Small intestine (tissue), 16 donors: ENCODE measurements at places on chromosomes 7 and 10. TPM values are rescaled to one million over a fixed set of nuclear protein-coding genes. Genes with fewer than 3 reads are reported as not detected.

DNA sequence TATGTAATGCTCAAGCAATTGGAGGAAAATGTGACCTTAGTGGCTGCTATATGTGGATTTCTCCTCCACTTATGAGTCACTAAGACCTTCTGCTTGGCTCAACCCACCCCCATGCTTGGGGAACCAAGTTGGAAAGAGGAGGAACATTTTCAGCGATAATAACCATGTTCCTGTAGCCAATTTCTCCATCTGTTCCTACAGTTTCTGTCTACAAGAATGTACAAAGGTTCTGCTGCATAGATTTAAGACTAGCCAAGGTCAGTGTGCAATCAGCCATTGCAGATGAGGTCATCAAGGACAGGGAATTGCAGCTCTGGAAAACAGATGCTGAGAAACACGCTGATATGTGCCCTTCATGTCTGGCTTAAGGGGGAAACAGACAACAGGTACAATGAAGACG, 5.6 kb upstream of the NRCAM start:
- H3K27ac ChIP-seq = no peak overlapping the region
- no peaks in the 10 kb centered on the region for H3K36me3 ChIP-seq
- H3K27me3 ChIP-seq = peaks cover 4% of the 10 kb centered on the region
- H3K4me3 ChIP-seq = no peak overlapping the region
- H3K4me1 ChIP-seq = no peaks in the 10 kb centered on the region
- no peak for DNase-seq

FAM25G gene
- polyA plus RNA-seq = 272 TPM

- H3K27ac ChIP-seq = no peak overlapping the region
- no peaks in the 10 kb centered on the region for H3K4me1 ChIP-seq
- no peak overlapping the region for H3K4me3 ChIP-seq
- no peaks in the 10 kb centered on the region for H3K27me3 ChIP-seq
- H3K36me3 ChIP-seq = peaks cover 3% of the 10 kb centered on the region
Observed at GRCh38 chr10:121880895-121881294, 46.9 kb downstream of the ATE1 start.

OR2AE1 gene
- 0.09 TPM for polyA plus RNA-seq

DNA sequence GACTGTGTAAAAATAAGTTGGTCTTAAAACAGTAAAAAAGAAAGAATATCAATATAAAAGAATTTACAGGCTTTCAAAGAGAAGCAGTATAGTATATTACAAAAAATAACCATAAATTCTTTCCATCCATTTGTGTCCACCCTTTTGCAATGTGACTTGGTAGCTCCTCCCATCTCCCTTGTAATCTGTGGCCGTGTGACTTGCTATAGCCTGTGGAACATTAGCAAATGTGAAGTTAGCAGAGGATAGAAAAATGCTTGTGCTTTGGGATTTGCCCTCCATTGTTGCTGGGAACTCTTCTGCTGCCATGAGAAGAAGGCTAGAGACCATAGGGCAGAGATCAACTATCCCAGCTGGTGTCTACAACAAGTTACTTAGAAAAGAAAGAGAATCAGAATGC, 30.2 kb downstream of the KLHL7 start:
- no peak overlapping the region for H3K27ac ChIP-seq
- no peaks in the 10 kb centered on the region for H3K4me1 ChIP-seq
- peak; percentile 3 for DNase-seq
- no peaks in the 10 kb centered on the region for H3K27me3 ChIP-seq
- no peaks in the 10 kb centered on the region for H3K36me3 ChIP-seq

DNA sequence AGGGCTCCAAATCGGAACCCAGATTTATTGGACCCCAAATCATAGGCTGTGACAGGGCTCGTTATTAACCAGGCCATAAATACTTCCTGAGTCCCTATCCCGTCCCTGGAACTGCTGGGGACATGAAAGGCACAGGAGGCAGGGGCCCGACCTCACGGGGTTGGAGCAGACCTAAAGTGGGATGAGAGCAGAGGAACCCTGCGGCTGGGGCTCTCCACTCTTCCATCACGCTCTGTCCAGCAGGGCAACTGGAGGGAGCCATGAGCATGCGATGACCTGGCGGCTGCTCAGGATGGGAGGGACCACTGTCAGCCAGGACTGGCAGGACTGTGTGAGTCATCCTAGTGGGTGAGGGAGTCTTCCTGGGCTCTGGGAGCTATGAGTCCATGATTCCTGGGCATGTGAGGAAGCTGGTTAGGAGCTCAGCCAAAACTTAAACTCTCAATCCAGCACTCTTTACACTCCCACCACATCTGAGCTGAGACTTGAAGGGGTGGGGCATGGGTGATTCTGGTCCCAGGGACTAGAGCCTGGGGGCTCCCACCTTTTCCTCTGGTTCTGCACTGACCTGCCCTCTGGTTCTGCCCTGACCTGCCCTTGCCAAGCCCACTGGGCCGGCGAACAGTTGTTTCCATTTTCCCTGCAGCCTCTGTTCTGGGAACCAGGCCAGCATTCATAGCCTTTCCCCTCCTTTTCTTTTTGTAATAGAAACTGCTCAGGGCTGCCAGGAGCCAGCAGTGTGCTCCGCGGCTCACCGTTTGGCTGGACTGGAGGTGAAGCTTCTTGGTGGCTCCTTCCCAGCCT, 47.1 kb downstream of the SYPL1 start:
- DNase-seq = peak; percentile 88
- no peaks in the 10 kb centered on the region for H3K27me3 ChIP-seq
- H3K27ac ChIP-seq = peak overlapping the region; percentile 16
- peak overlapping the region; percentile 1 for H3K4me3 ChIP-seq
- no peaks in the 10 kb centered on the region for H3K36me3 ChIP-seq

TMEM213 gene
- not detected for polyA plus RNA-seq

- peaks cover 14% of the 10 kb centered on the region for H3K4me1 ChIP-seq
- H3K36me3 ChIP-seq = no peaks in the 10 kb centered on the region
- H3K4me3 ChIP-seq = peak overlapping the region; percentile 55
- H3K27ac ChIP-seq = no peak overlapping the region
Observed at GRCh38 chr10:100008708-100009282, 952 bp downstream of the DNMBP start.

DNA sequence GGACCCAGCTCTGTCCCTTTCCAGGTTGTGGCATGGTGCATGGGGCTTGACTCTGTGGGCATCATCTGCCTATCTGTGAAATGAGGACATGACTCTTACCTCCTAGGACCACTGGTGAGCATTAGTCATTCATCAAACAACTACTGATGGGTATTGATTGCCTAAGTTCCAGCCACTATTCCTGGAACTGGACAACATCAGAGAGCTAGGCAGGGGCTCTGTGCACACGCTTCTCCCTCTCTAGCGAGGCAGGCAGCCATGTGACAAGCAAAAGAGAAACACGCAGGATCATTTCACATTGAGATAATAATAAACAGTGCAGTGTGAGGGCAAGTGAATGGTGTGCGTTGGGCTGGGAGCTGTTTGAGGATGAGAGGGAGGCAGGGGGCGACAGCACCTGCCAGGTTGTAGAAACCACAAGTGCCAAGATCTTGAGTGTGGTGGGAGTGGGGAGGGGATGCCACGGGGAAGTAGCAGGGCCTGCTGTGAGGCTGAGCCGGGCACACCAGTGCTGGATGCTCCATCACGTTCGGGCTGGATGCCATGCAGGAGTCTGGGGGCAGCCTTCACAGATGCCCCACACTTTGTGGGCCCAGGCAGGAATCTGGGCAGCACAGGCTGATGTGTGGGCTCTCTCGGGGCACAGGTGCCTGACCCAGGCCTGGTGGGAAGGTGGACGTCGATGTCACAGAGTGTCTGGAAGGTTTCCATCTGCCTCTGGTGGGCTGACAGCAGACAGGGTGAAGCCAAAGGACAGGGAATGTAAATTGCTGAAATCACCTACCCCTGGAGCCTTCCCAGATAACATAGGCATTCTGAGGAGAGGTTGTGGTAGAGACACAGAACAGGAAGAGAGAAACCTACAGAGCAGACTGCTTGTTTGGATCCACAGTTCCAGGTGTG, 405.5 kb downstream of the RPS24 start:
- H3K27ac ChIP-seq = no peak overlapping the region
- H3K36me3 ChIP-seq = no peaks in the 10 kb centered on the region
- H3K4me3 ChIP-seq = no peak overlapping the region
- H3K27me3 ChIP-seq = no peaks in the 10 kb centered on the region
- no peak for DNase-seq

AKR1C8 gene
- polyA plus RNA-seq = 0.06 TPM

BAIAP2L1 gene
- 25.6 TPM for polyA plus RNA-seq

DNA sequence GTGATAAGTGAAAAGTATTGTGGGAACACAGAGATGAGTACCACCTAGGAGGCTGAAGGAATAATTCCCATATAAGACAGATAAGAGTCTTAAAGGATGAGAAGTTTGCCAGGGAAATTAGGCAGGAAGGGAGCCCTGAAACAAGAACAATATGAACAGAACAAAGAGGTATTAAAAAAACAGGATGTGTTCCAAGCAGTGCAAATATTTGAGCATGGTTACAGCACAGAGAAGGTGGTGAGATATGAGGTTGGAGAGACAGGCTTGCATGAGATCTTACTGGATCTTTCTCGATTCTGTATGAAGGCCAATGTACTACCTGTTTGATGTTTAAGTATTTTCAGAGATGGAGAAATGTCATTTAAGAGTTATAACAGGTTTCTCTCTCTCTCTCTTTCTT, 20.3 kb downstream of the TAC1 start:
- H3K4me1 ChIP-seq = no peaks in the 10 kb centered on the region
- H3K27me3 ChIP-seq = no peaks in the 10 kb centered on the region
- H3K4me3 ChIP-seq = no peak overlapping the region
- H3K36me3 ChIP-seq = no peaks in the 10 kb centered on the region

LRRD1 gene
- polyA plus RNA-seq = not detected

AIFM2 gene
- polyA plus RNA-seq = 14.4 TPM

GRCh38 chr10:114631666-114632417, 26.2 kb downstream of the ABLIM1 start:
- peak overlapping the region; percentile 60 for H3K27ac ChIP-seq
- DNase-seq = peak; percentile 61
- H3K27me3 ChIP-seq = peaks cover 2% of the 10 kb centered on the region
- no peak overlapping the region for H3K4me3 ChIP-seq
- H3K4me1 ChIP-seq = no peaks in the 10 kb centered on the region

DNA sequence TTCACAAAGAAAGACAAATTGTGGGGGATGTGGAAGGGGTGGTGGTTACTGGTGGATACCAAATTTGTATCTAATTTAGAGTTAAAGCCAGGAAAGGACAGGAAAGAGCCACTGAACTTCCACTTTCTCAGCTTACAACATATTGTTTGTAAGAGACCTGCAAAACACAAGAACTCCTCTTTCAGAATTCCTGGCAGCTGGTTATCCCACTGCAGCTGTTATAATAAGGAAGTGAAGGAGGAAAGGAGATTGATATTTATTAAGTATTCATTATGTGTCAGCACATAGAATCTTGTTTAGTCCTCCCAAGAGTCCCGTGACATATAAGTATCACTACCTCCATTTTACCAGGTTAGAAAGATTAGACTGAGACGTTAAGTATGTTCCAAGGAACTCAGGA, 481.7 kb downstream of the PHTF2 start:
- H3K4me1 ChIP-seq = no peaks in the 10 kb centered on the region
- H3K4me3 ChIP-seq = no peak overlapping the region
- no peak overlapping the region for H3K27ac ChIP-seq
- H3K36me3 ChIP-seq = no peaks in the 10 kb centered on the region

- no peak overlapping the region for H3K4me3 ChIP-seq
- no peak overlapping the region for H3K27ac ChIP-seq
- peak; percentile 42 for DNase-seq
- no peaks in the 10 kb centered on the region for H3K36me3 ChIP-seq
Observed at GRCh38 chr7:116777651-116778281, 84.6 kb upstream of the CAPZA2 start.

GRCh38 chr7:149644754-149645153, 128.6 kb downstream of the ZNF467 start:
- H3K27me3 ChIP-seq = no peaks in the 10 kb centered on the region
- H3K36me3 ChIP-seq = no peaks in the 10 kb centered on the region
- no peak overlapping the region for H3K27ac ChIP-seq
- no peak overlapping the region for H3K4me3 ChIP-seq

GRCh38 chr7:135834266-135834665, 85.7 kb upstream of the FAM180A start:
- H3K4me3 ChIP-seq = no peak overlapping the region
- DNase-seq = no peak
- no peaks in the 10 kb centered on the region for H3K36me3 ChIP-seq
- H3K4me1 ChIP-seq = no peaks in the 10 kb centered on the region
- no peaks in the 10 kb centered on the region for H3K27me3 ChIP-seq
- no peak overlapping the region for H3K27ac ChIP-seq

GRCh38 chr7:20906801-20907453, 120.2 kb upstream of the SP8 start:
- H3K4me1 ChIP-seq = no peaks in the 10 kb centered on the region
- H3K27me3 ChIP-seq = no peaks in the 10 kb centered on the region
- H3K27ac ChIP-seq = no peak overlapping the region
- no peak overlapping the region for H3K4me3 ChIP-seq
- H3K36me3 ChIP-seq = no peaks in the 10 kb centered on the region
- no peak for DNase-seq

DNA sequence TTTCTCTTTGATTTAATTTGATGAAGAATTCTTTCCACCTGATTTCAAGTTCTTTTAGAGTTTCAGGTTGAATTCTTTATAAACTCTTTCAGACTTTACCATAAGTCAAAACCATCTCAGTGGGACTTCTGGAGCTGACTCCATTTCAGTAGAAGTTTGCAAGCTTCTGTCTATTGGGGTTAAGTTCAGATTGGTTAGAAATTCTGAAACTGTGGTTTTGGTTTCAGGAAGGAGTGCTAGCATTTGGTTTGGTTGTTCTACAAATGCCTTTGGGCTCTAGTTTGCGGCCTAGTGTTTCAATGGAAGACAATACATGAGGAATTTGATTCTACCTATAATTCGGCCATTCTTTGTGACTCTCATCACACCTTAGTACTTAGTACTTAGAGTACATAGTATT, 176.8 kb upstream of the RHOBTB1 start:
- no peaks in the 10 kb centered on the region for H3K36me3 ChIP-seq
- no peak overlapping the region for H3K4me3 ChIP-seq
- no peaks in the 10 kb centered on the region for H3K27me3 ChIP-seq
- DNase-seq = no peak

- H3K27ac ChIP-seq = no peak overlapping the region
- H3K4me3 ChIP-seq = no peak overlapping the region
- H3K27me3 ChIP-seq = no peaks in the 10 kb centered on the region
- DNase-seq = no peak
- no peaks in the 10 kb centered on the region for H3K4me1 ChIP-seq
- no peaks in the 10 kb centered on the region for H3K36me3 ChIP-seq
Observed at GRCh38 chr10:22500656-22501340, 155.5 kb downstream of the SPAG6 start.

MSS51 gene
- 0.91 TPM for polyA plus RNA-seq

ADAM8 gene
- 2.5 TPM for polyA plus RNA-seq

MYO1G gene
- polyA plus RNA-seq = 1.7 TPM

- no peak overlapping the region for H3K27ac ChIP-seq
- H3K36me3 ChIP-seq = no peaks in the 10 kb centered on the region
- no peak overlapping the region for H3K4me3 ChIP-seq
Observed at GRCh38 chr10:19931894-19932590, 115.8 kb downstream of the PLXDC2 start.

DNA sequence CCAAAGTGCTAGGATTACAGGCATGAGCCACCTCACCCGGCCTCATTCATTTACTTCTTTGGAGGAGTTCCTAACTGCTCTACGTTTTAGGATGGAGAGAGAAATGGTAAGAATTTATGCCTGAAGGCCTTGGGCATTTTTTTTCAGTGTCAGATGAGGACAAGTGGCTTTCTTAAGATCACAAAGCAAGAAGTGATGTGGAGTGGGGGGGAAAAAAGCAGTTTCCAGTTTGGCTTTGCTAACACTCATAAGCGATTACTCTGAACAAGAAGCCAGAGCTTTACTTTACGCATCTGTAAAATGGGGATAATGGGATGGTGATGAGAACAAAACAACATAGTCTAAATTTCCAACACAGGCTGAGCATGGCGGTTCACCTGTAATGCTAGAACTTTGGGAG, 2.6 kb upstream of the PPIA start:
- no peaks in the 10 kb centered on the region for H3K27me3 ChIP-seq
- H3K36me3 ChIP-seq = no peaks in the 10 kb centered on the region
- no peak for DNase-seq
- H3K4me1 ChIP-seq = no peaks in the 10 kb centered on the region
